Fibroblast of skin of right quadriceps (primary cell): ENCODE measurements at places on chromosomes 4 and X.

- DNase-seq: peak; percentile 90
These were observed at the start of gene GAR1 for GRCh38 chr4:109815151-109816081. GAR1 (plus strand) TSS chr4:109815762; CDS start chr4:109816165, 403 bp downstream.

DNA sequence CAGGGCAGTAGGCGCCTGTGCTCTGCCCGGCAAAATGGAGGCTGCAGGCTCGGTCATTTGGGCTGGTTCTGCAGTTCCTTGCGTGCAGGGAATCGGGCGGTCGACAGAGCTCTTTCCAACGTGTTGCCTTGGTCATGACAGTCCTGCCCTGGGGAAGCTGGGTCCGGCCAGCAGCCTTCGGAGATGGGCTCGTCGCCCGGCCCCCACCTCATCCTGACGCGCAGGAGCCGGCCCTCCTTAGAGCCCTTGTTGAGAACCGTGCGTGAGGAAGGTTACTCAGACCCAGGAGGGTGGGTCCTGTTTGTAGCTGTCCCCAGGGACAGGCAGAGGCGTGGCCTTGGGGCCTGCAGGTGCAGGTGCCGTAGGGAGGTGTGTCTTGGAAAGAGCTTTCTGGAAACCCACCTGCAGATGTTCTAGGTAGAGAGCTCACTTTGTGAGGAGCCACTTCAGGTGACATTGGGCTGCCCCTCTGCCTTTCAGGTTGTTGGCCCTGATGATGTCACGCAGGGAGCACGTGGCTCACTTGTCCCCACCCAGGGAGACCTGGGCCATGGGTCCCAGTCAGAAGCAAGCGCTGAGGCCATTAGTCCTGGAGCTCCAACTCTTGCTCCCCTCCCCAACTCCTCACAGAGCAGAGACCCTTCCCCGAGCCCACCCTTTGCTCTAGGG lies 15.2 kb upstream of the HGFAC start:
- DNase-seq: no peak

DNA sequence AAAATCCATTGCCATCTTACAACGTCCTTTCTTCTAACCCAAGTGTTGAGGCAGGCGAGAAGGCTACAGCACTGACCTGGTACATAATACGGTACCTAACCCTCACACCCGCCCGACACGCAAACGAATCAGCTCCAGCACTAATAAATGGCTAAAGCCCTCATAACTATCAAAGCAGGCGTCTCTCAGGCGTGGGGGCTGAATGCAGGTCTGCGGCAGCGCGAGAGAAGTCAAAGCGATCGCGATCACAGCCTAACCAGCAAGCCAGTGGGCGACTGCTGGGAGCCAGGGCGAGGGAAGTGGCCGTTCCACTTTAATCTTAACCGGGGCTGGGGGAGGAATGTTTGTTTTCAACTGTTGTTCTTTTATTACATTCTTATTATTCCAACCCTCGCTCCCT lies 1.5 kb downstream of the CDX4 start:
- DNase-seq: no peak

DNA sequence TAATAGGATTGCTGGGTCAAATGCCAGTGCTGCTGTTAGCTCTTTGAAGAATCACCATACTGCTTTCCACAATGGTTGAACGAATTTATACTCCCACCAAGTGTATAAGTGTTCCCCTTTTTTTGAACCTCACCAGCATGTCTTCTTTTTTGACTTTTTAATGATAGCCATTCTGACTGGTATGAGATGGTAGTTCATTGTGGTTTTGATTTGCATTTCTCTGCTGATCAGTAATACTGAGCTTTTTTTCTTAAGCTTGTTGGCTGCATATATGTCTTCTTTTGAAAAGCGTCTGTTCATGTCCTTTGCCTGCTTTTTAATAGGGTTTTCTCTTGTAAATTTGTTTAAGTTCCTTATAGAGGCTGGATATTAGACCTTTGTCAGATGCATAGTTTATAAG lies 14.8 kb downstream of the USP38 start:
- DNase-seq: no peak

GRCh38 chr4:6137027-6137746 lies 63.2 kb downstream of the JAKMIP1 start:
- no peak for DNase-seq

DNA sequence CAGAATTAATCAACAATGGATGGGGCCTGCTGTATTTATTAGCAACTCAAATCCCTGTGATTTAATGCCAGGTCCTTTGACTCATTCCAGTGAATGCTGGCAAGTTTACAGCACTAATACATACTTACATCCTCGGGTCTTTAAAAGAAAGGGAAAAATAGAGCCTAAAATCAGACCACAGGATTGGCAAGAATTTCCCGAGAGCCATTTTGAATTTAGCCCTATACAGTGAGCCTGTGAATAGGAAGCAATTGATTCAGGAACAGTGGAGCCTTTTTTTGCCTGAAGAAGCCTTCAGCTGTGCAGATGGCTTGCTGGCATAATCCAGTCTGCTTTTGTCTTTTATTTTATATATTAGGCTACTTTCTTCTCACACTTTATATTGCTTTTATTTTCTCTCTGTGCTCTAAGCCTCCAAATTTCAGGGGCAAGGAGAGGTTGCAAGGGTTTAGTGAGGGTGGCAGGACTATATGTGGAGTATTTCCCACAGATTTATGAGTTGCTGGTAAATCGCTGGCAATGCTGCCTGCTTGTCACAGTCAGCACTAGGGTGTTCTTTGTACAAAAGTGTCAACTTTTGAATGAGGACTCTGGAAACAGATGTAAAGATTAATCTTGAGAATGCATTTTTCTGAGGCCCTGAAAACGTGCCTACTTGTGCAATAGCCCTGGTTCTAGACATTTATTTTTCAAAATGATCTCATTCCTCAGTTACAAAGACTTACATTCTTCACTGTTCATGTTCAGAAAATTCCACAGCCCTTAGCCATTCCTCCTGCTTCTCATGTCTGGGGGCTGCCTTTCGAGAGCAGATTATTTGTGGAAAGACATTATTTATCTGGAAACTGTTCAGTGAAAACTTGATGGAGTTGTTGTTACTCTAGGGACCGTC lies 303.5 kb downstream of the SPRY1 start:
- DNase-seq: peak; percentile 97

- DNase-seq: peak; percentile 29
These were observed 618 bp downstream of the RBBP7 start for GRCh38 chrX:16869393-16870094.
